ENCODE measurements at places on chromosomes 5 and 9.

DNA sequence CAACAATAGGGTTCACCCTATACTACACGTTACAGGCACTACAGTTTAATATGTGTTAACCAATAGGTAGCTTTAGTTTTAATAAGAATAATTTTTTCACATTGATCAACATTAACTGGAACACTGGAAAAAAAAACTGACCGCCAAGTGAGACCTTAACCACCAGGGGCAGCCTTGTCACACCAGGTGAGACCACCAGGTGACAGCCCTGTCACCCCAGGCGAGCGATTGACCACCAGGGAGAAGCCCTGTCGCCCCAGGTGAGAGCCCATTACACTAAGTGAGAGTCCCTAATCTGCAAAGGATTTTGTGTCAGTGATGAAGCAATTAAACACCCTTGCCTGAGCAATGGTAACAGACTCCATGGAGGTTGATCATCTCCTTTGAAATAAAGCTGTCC lies 75.4 kb upstream of the SYK start:
- no peak for DNase-seq

DNA sequence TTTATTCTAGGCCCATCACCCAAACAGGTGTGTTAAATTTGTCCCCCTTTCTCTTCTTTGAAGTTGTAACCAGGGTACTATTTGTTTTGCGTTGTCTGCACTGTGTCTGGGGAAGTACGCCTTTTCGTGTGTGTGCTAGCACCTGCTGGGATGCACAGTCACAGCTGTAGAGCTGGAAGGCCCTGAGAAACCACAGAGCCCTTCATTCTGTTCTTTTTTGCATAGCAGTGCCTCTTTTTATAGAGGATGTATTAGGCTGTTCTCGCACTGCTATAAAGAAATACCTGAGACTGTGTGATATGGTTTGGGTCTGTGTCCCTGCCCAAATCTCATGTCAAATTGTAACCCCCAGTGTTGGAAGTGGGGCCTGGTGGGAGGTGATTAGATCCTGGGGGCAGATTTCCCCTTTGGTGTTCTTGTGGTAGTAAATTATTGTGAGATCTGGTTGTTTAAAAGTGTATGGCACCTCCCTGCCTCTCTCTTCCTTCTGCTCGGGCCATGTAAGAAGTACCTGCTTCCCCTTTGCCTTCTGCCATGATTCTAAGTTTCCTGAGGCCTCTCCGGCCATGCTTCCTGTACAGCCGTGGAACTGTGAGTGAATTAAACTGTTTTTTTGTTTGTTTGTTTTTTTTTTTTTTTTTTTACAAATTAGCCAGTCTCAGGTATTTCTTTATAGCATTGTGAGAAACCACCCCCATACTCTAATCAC lies 14.0 kb downstream of the SEC61B start:
- no peak for DNase-seq

GRCh38 chr5:14112998-14113652 lies 30.0 kb upstream of the TRIO start:
- no peak for DNase-seq

GRCh38 chr9:84054341-84055010 lies 73.9 kb downstream of the RMI1 start:
- DNase-seq, result peak; percentile 9

DNA sequence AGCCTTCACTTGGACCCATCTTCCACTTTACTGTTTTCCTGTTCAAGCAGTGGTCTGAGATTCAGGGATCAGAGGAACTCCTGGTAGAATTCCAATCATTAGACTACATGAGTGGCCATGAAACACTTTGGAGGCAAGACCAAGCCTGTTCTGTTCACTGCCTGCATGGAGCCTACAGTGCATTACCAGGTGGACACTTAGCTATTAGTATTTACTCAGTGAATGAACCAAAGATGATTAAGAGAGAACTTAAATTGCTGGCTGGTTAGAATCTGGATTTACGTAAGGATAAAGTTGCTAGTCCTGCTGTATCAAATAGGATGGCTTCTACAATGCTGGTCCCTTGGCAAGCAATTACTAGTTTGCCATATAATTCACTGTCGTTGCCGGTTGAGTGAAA lies 245.5 kb downstream of the ARRDC3 start:
- no peak for DNase-seq

GRCh38 chr9:69923972-69924371 lies 103.4 kb downstream of the CFAP95 start:
- DNase-seq, result no peak

DNA sequence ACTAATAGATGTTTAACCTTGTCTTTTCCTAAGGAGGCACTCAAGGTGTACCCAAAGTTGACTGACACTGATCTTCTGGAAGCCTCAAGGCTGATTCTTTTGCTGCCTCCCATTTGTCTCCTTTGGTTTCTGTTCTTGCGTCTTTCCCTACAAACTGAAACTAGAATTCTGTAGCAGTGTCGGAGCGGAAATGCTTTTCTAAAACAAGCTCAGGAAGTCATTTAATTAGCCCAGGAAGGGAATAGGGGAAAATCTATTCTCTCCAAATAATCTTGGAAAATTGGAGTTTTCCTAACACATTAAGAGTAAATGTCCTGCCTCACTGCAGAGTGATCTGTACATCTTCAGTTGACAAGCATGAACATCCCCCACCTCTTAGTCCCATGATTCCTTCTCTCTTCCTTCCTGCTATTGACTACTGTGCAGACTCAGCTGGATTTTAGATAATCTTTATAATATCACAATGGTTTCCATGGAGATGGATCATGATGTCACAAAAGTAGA lies 182.7 kb downstream of the NR3C1 start:
- DNase-seq, result no peak

DNA sequence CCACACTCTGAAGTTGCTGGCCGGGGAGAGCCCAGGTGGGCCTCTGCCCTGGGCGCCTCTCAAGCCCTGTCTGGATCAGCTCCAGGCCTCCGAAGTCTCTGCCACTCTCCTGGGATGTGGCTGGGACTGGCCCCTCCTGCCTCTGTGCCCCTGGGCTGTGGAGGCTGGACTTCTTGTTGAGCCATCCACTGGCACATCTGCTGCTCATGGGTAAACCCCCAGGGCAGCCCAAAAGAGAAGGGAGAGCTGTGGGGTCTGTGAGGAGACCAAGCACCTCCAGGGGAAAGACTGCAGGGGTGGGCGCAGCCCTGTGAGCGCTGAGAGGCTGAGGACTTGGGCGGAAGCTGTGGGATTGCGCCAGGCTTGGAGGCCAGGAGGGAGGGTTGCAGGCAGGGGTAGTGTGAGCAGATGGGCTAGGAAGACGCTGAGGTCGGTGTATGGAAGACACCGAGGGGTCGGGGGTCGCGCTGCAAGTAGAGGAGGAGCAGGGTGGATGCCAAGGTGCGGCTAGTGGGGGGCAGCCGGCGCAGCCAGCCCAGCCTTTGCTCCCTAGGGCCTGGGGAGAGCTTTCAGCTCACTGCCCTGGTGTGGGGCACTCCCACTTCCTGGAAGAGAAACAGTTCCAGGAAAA lies 118.1 kb downstream of the WNK2 start:
- no peak for DNase-seq

DNA sequence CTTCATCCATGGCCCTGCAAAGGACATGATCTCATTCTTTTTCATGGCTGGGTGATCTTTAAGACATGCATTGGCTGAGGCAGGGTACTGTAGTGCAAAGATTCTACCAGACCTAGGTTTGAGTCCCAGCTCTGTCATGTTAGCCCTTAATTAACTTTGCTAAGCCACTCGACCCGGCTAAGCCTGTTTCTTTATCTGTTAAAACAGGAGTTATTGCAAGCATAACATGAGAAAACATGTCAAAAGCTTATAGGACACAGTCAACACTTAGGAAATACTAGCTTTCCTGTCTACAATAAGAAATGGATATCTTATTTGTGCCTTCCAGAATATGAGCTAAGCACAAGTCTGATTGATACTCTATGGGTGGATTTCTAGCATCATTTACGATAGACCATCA lies 92.6 kb downstream of the RASEF start:
- no peak for DNase-seq

GRCh38 chr5:31854181-31855133 lies 215.5 kb downstream of the PDZD2 start:
- no peak for DNase-seq

GRCh38 chr9:110123341-110124095 lies 84.4 kb downstream of the C9orf152 start:
- no peak for DNase-seq

All from RKO (cell line).